IPS DF 19.7 (cell line): ENCODE measurements at places on chromosomes 3 and 15.

DNA sequence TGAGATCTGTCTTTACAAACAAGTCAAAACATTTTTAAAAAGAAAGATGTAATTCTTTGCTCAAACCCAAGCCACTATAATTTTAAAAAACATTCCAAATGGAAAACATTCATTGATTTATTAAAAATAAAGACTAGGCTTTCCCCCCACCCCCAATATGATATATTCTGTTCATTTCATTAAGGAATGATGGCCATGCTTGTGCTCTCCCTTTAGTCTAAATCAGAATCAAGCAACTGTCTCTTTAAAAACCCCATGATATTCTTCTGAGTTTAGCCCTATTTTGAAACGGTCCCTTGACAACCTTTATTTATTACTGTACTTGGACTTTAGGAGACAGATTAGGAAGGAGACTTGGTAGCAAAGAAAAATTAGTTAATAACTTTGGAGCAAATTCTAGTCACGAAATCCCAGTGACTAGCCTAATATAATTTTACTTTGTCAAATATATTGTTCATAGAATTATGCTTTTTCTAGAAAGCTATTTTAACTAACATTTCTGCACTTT, 38.4 kb downstream of the TSC22D2 start:
- no peak for DNase-seq

DNA sequence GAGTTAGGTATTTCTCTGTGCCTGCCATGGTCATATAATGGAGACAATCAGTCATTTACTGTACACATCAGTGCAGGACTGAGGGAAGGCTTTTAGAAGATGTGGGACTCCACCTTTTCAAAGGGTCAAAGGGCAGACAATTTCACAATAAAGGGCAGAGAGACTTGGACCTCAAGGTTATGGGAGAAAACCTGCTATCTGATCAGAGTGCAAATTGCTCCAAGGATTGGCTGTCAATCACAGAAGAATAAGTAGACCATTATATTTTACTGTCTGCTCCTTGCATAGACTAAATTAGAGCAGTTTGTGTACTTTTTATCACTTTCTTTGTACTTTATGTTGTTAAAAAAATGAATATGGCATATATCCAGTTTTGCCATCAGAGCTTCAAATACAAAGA, 314.9 kb upstream of the ATP11B start:
- no peak for DNase-seq

- no peak for DNase-seq
Measured at GRCh38 chr15:98289747-98290146, 329.2 kb downstream of the ARRDC4 start.

GRCh38 chr3:124636863-124637296, 93.4 kb upstream of the UMPS start:
- no peak for DNase-seq

DNA sequence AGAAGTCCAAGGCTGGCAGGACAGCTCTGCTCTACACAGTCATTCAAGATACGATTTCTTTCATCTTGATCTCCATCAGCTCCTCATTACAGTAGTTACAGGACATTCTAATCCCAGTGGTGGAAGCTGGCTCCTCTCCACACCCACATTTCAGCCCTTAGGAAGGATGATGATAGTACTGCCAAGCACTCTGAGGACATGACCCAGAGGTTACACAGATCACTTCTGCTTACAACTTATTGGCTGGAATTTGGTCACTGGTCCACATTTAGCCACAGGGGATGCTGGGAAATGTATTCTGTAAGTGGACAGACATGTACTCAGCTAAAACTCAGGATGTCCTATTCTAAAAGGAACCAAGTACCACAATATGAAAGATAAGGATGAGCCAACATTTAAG, 77.1 kb downstream of the IQCH start:
- no peak for DNase-seq

- DNase-seq, result no peak
Measured at GRCh38 chr15:81271761-81272644, 51.9 kb downstream of the STARD5 start.

DNA sequence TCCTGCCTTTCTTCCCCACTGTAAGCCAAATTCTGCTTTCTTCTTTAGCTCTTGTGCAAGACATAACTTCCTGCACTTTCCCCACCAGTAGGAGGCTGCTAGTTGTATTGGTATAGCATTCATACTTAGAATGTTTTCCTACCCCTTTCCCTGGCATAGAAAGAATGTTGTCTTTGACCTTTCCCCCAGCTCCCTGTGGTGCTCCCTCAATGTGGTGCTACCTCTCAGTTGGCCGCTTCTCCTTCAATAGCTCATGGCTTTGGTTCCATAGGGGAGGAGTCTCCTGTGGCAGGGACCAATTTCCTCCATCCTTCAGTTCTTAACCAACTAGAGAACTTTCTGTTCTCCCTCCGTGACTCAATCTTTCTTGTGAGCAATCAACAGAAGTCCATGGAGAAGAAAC, 67.5 kb upstream of the AKAP13 start:
- no peak for DNase-seq

DNA sequence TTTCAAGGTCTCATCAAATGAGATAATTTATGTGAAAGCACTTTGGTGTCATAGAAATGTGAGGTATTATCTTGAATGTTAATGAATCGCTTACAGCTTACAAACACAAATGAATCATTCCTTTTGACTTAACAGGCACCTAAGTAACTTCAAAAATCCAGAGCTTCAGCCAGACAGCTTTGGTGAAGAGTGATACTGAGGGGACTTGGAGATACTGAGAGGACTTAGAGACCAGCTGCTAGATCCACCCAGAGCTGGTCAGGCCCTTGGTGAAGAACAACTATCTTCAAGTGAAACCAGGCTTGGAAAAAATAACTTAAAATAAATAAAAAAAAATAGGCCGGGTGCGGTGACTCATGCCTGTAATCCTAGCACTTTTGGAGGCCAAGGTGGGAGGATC, 16.2 kb upstream of the ZFYVE19 start:
- no peak for DNase-seq

DNA sequence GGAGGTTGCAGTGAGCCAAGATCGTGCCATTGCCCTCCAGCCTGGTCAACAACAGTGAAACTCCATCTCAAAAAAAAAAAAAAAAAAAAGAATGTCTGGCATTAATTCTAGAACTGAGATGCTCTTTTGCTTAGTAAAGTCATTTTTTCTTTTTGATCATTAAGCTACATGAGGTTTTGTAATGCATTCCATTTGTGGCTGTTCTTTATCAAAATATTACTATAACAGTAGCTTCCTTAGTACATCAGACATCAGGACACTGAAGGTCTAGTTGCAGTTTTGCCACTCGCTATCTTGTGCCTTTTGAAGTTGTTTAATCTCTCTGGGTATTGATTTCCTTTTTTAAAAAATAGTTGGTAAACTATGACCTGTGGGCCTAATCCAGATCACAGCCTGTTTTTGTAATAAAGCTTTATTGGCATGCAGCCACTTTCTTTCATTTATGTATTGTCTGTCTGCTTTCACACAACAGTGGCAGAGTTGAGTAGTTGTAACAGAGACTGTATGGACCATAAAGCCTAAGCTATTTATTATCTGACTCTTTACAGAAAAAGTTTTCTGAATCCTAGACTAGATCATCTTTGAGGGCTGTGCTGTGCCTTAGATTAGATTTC, 76.6 kb downstream of the SLC25A26 start:
- DNase-seq, result no peak

GRCh38 chr3:58261954-58262666, 24.5 kb downstream of the ABHD6 start:
- DNase-seq, result no peak
